ENCODE measurements at places on chromosomes 13 and 19.

DNA sequence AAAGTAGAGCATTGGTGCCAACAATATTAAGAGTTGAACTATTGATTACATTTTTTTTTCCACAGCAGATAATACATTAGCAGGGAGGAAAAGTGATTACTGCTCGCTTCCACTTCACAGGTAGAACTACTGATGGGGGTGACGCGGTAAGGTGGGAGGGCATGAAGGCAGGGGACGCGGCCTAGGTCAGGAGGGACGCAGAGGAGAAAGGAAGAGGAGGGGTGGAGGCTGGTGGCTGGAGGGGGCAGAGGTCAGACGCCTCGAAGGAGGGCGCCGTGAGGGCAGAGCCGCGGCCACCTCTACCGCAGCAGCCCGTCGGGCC is 287 bp upstream of the B3GLCT start:
- no peak for DNase-seq

- DNase-seq, result peak; percentile 83
These were observed at the start of gene R3HDM4 for GRCh38 chr19:913080-913748. TSS of gene R3HDM4 (minus strand) at chr19:913219. CDS start at chr19:913157, 62 bp downstream.

DNA sequence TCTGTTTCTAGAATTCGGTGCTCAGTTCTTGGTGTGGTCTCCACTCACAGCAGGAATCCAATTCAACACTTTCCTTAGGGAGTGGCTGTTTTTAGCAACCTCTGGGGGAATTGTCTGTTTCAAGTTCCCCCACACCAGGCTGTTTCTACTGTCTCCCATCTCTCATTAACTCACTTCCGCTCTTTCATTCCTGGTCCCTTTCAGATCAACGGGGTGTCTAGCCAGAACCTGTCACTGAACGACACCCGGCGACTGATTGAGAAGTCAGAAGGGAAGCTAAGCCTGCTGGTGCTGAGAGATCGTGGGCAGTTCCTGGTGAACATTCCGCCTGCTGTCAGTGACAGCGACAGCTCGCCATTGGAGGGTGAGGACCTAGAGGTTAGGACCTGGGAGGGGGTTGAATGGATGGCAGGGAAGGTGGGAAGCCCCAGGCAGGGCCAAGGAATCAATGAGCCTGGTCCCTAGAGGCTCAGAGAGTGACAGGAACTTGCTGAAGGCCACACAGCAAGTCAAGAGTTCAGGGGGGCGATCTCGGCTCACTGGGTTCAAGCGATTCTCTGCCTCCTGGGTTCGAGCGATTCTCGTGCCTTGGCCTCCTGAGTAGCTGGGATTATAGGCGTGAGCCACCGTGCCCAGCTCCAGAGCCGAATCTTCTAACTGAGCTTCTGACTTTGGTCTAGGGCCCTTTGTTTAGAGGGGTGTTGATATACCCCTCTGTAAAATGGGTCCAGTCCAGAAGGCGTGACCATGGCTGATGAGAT is 25.5 kb downstream of the TJP3 start:
- no peak for DNase-seq

DNA sequence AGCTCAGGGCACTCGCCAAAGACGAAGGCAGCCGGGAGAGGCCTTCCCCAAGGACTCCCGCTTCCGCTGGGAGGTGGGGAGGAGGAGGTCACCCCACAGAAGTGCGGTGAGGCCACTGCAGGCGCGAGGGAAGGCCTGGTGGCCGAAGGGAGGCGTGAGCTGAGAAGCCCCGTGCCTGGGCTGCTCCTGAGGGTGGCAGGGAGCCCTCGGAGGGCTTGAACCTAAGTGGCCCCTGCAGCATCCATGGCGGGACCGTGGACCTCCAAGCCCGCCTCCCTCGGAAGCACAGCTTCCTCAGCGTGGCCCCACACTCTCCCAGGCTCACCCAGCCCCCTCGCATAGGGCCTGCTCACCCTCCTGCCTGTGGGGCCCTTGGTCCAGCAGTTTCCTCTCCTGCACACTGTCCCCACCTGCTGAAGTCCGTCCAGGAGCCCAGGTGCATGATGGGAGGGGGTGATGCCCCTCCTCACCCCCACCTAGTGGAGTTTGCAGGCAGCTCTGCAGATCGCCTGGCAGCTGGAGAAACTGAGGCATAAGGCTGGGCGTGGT is 25.9 kb downstream of the EFNA2 start:
- DNase-seq, result no peak

GRCh38 chr13:78215458-78216108 is 297.0 kb upstream of the EDNRB start:
- DNase-seq, result no peak

DNA sequence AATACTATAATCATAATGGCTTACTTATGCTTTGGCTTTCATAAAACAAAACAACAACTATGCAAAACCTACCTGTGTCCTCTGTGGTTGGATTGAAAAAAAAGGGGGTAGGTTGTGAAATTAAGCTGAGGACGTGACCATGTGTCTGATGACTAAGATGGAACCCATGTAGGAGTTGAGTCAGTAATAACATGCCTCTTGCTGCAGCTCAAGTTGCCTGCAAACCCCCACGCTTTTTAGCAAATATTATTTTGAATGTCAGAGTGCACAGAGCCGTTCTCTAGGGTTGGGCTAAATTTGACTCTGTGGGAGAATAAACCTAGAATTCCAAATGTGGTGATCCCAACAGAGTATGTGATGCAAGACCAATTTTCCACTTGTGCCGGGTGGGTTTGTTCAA is 209.3 kb downstream of the KCNRG start:
- no peak for DNase-seq

DNA sequence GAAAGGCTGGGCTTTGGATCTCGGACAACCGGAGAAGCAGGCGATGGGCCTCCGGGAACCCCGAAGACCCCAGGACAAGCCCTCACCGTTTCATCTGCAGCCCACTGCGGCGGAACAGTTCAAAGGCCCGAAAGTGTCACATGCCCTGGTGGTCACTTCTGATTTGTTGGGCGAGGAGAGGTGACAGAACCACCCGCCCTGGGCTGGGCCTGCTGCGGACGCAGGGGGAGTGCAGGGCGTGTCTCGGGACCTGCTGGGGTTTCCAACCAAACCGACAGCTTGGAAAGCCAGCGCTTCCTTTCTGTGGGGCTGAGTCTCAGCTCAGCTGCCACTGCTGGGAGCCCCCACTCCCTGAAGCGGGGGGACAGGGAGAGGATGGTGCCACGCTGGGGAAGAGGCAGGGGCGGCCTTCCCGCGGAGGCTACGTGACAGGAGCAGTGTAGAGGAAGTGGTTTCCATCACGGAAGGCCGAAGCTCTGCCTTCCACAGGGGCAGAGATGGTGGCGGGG is 22.8 kb upstream of the ZBTB7A start:
- no peak for DNase-seq

- DNase-seq, result no peak
These were observed 81.0 kb downstream of the GPR12 start for GRCh38 chr13:26679411-26680122.

GRCh38 chr19:38514812-38515633 is 81.5 kb downstream of the RYR1 start:
- peak; percentile 85 for DNase-seq

GRCh38 chr19:16224293-16225045 is 26.8 kb downstream of the AP1M1 start:
- DNase-seq, result no peak

DNA sequence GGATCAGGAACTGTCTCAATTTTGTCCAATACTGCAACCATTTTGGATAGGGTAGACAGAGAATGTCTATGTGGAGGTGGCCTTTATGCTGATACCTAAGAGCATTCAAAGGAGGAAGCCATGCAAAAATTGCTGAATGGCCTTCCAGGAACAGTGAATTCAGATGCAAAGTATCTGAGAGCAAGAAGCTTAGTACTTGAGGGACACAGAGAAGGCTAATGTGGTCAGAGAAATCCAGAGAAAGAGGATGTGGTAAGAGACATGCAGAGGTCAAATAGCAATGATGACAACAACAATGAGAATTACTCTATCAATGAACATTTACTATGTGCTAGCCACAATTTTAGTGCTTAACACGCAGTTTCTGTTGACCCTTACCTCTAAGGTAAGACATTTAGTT is 785.6 kb upstream of the KLHL1 start:
- no peak for DNase-seq

DNA sequence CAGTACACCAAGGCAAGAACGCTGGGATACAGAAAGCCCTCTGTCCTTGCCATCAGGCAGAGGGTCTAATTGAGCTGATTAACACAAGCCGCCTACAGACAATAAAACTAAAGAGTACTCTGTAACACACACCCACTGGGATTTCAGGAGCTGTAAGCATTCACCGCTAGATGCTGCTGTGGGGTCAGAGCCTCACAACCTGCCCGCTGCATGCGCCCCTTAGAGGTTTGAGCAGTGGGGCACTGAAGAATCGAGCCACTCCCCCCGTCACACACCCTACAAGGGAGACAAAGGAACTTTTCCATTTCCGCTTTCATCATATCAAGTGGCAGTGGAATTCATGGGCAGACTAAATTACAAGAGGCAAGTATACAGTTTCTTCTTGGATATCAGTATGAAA is 1080.6 kb downstream of the PCDH17 start:
- peak; percentile 50 for DNase-seq

GRCh38 chr13:110107568-110108347 is 199.2 kb downstream of the COL4A1 start:
- no peak for DNase-seq

DNA sequence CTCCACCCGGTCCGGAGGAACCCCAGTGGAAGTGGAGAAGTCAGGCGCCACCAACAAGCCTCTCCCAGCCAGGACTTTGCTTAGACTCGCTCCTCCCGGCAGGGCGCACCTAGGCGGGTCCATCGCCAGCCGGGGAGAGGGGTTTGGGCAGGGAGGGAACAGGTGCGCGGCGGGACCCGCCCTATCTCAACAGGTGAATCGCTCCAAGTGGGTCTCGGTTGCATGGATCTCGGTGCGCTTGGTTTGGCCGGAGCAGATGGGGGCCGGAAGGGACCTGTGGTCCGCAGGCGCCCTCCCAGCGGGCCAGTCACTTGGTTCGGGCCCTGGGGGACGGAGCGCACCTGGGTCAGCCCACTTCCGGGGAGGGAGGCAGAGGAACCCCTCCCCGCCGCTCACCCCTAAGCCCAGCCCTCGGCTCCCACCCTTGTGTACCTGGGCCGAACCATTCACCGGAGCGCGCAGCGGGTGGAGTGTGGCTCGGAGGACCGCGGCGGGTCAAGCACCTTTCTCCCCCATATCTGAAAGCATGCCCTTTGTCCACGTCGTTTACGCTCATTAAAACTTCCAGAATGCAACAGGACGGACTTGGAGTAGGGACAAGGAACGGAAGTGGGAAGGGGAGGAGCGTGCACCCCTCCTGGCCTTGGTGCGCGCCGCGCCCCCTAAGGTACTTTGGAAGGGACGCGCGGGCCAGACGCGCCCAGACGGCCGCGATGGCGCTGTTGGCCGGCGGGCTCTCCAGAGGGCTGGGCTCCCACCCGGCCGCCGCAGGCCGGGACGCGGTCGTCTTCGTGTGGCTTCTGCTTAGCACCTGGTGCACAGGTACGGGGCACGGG is at the start of gene LSR:
Gene LSR, plus strand, starts transcription at position 693 of the 836 bp plus-strand sequence. Its CDS starts 21 bp downstream, at position 714.
- DNase-seq, result peak; percentile 92

DNA sequence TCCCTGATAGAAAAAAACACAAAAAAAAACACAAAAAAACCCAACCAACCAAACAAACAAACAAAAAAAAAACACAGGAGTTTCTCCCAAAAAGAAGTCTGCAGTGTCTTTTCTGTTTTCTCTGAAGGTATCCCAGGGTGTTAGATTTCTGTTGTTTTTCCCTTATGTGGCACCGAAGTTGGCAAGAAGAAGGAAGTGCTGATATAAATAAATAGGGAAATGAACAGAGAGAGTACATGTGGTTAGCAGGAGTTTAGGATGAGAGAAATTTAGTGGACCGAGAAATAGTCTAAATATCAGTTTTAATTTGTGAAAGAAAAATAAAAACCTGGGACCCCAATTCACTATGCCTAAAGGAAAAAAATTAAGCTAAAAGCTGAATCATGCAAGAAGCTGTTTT is 287.0 kb upstream of the SGCG start:
- DNase-seq, result no peak

GRCh38 chr13:101323601-101324000 is 92.7 kb downstream of the NALCN start:
- DNase-seq, result no peak

GRCh38 chr13:50915565-50915964 is 6.0 kb downstream of the RNASEH2B start:
- no peak for DNase-seq

DNA sequence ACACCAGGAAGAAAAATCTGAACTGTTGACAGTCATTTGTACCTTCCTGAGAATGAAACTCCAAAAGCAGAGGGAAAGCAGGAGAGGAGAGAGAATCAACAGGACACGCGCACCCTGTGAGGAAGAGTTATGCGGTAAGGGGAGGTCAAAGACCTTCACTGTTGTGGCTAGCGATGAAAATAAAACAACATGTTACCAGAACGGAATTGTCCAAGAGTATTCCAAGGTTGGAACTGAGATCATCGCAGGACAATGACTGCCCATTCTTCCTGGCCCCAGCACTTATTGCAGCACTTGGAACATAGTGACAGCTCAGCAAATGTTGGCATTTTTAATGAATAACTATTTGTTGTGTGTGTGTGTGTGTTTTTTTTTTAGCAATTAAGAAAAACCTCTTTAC is 176.0 kb upstream of the TSC22D1 start:
- no peak for DNase-seq

GRCh38 chr19:30122431-30122830 is 180.4 kb downstream of the URI1 start:
- DNase-seq, result no peak

- no peak for DNase-seq
These were observed 10.8 kb upstream of the ILF3 start for GRCh38 chr19:10643172-10643967.

GRCh38 chr13:88031980-88032559 is 360.9 kb downstream of the SLITRK5 start:
- DNase-seq, result no peak

- no peak for DNase-seq
These were observed 235.3 kb downstream of the KLF12 start for GRCh38 chr13:73898899-73899298.

DNA sequence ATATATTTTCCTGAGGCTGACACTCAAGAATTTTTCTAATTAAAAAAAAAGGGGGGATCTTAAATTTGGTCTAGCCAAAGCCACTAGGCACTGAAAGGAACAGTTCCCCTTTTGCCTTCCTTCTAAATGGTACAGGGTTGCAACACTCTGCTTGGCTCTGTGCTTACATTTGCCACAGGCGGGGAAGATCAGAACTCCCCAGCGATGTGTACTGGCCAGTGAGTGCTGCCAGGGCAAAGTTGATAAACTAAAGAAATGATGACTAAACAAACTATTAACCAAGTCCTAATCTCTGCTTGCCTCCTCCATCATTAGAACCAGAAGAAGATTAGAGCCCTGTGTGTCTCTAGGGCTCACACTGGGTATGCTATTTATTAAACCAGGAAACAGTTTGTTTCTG is 75.3 kb upstream of the SCEL start:
- DNase-seq, result no peak

- DNase-seq, result peak; percentile 47
These were observed 638 bp downstream of the USPL1 start for GRCh38 chr13:30618186-30618929.

GRCh38 chr19:12676384-12676792 is 5.3 kb downstream of the DHPS start:
- peak; percentile 91 for DNase-seq
